ENCODE measurements at places on chromosomes 13 and 19.

GRCh38 chr19:30328096-30328495 lies 44.1 kb upstream of the ZNF536 start:
- DNase-seq, result no peak
- H3K4me1 ChIP-seq, result no peaks in the 10 kb centered on the region
- H3K36me3 ChIP-seq, result peaks cover 12% of the 10 kb centered on the region
- H3K4me3 ChIP-seq, result no peak overlapping the region
- H3K27ac ChIP-seq, result no peak overlapping the region

- no peak overlapping the region for H3K27ac ChIP-seq
- H3K36me3 ChIP-seq, result no peaks in the 10 kb centered on the region
- H3K4me3 ChIP-seq, result no peak overlapping the region
These were observed 755.6 kb upstream of the MIR17HG start for GRCh38 chr13:90591927-90592268.

- H3K36me3 ChIP-seq, result peaks cover 39% of the 10 kb centered on the region
- peak overlapping the region; percentile 93 for H3K27ac ChIP-seq
- DNase-seq, result no peak
- H3K27me3 ChIP-seq, result no peaks in the 10 kb centered on the region
These were observed 36.9 kb upstream of the DCUN1D2 start for GRCh38 chr13:113527272-113527958.

GRCh38 chr19:14271840-14272239 lies 65.9 kb upstream of the ADGRL1 start:
- no peak overlapping the region for H3K4me3 ChIP-seq
- peaks cover 15% of the 10 kb centered on the region for H3K27me3 ChIP-seq
- DNase-seq, result no peak
- no peaks in the 10 kb centered on the region for H3K4me1 ChIP-seq

DNA sequence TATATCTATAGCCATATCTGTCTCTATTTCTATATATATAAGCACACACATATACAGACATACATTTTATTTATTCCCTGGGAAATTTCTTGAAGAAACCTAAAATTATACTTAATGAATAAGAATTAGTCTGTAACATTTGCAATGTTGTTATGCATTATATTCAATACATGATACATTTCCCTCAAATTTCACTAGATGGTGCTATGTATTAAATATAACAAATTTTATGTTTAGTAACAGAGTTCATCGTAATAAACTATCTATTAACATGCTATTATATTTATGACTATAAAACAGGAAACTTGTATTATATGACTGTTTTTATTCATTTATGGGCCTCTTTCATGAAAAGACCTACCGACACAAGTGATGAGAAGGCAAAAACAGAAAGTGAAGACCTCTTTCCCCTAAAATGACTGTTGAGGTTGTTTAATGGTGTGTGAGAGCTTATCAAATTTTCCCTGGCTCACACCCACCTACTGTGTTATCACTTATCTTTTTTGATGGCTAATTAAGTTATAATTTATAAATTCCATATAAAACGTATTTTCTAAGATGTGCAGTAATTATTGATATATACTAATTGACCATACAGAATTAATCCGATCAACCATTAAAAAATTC lies 881.9 kb downstream of the SLITRK6 start:
- H3K4me1 ChIP-seq, result peaks cover 7% of the 10 kb centered on the region
- H3K27me3 ChIP-seq, result no peaks in the 10 kb centered on the region
- DNase-seq, result no peak
- H3K27ac ChIP-seq, result no peak overlapping the region
- no peaks in the 10 kb centered on the region for H3K36me3 ChIP-seq
- H3K4me3 ChIP-seq, result no peak overlapping the region

All from neural crest cell (in vitro differentiated cells).